Activated T-cell treated with anti-CD3 and anti-CD28 coated beads, Interleukin-2, amount 50 U/mL, for 72 hours (primary cell): ENCODE measurements at places on chromosomes 3 and 15. TPM values are rescaled to one million over a fixed set of nuclear protein-coding genes. Genes with fewer than 3 reads are reported as not detected.
A peak's percentile ranks its signal among the peaks of the same experiment; 100 is the strongest.

GRCh38 chr3:32471246-32471645, 31.4 kb downstream of the CMTM6 start:
- H3K27me3 ChIP-seq = no peaks in the 10 kb centered on the region
- peak overlapping the region; percentile 95 for H3K27ac ChIP-seq
- DNase-seq = no peak

GNAT1 gene
- total RNA-seq = not detected

ATP10A gene
- 25.6 TPM for total RNA-seq

DNA sequence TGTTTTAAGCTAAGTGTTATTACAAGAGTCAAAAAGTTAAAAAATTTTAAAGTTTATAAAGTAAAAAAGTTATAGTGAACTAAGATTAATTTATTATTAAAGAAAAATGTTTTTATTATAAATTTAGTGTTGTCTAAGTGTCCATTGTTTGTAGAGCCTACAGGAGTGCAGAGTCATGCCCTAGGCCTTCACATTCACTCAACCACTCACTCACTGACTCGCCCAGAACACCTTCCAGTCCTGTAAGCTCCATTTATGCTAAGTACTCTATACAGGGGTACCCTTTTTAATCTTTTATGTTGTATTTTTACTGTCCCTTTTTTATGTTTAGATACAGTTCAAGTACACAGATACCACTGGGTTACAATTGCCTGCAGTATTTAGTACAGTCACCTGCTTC, 37.2 kb downstream of the EEFSEC start:
- peaks cover 2% of the 10 kb centered on the region for H3K36me3 ChIP-seq
- peaks cover 17% of the 10 kb centered on the region for H3K4me1 ChIP-seq
- DNase-seq = no peak
- no peak overlapping the region for H3K27ac ChIP-seq

- no peaks in the 10 kb centered on the region for H3K4me1 ChIP-seq
- H3K27ac ChIP-seq = no peak overlapping the region
- peaks cover 11% of the 10 kb centered on the region for H3K36me3 ChIP-seq
- no peak overlapping the region for H3K4me3 ChIP-seq
Measured at GRCh38 chr3:170914212-170914611, 5.8 kb upstream of the EIF5A2 start.

STXBP5L gene
- total RNA-seq = not detected

WNT7A gene
- not detected for total RNA-seq
